Activated CD8-positive, alpha-beta memory T cell treated with anti-CD3 and anti-CD28 coated beads for 24 hours (primary cell): ENCODE measurements at places on chromosomes 16 and 17.

DNA sequence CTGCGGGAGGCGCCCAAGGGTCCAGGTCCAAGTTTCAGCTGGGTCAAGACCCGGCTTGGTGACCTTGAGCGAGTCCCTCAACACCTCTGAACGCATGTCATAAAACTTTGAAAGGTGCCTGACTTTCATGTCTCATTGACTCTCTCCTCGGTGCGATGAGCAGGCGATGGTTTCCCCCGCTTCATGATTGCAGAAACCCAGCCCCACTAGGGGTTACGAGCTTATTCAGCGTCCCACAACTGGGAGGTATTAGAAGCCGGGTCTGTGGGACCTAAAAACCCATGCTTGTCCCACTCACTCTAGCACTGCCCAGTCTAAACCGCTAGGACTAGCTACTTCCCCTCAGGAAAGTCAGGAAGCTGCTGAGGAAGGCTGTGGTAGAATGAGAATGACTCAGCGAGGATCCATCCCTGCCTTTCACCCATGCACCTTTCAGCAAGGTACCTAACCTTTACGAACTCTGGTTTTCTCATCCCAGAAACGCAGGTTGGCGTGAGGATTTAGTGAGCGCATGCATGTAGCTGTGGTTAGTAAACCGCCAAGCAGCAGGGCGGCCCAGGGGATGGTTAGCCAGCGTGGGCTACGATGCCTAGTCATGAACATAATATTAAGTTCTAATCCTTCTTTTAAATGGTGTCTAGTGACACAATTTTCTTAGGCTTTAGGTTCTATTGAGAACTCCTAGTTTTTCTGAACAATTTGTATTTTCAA is 26.2 kb upstream of the RFFL start:
- DNase-seq: no peak

- no peak for DNase-seq
These were observed 8.9 kb downstream of the SLC5A11 start for GRCh38 chr16:24854607-24855171.

DNA sequence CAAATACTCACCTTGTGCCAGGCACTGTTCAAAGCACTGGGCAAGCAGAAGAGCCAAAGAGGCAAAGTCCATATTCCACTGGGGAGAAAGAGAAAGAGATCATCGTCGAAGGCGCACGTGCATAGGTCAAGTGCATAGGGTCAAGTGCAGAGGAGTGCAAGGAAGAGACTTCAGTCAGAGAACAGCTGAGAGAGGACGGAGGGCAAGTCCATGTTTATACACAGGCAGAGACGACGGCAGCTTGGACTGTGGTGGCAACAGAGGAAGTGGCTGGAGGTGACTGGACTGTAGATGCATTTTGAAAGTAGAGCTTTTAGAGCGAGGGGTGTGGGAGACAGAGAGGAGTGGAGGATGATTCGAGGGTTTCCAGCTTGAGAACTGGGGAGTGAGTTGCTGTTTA is 74.7 kb upstream of the SDK2 start:
- DNase-seq: no peak

GRCh38 chr16:55703003-55704001 is 47.5 kb downstream of the SLC6A2 start:
- DNase-seq: no peak

DNA sequence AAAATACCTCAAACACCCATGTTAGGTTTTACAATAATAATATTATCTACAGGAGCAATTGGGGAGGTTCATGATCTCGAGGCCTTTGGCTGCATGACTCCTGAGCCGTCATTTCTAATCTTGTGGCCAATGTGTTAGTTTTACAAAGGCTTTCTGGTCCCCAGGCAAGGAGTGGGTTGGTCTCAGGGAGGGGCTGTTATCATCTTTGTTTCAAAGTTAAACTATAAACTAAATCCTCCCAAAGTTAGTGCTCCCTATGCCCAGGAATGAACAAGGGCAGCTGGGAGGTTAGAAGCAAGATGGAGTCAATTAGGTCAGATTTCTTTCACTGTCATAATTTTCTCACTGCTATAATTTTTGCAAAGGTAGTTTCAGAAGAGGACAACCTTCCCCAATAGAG is 9.1 kb upstream of the CCL5 start:
- DNase-seq: no peak

DNA sequence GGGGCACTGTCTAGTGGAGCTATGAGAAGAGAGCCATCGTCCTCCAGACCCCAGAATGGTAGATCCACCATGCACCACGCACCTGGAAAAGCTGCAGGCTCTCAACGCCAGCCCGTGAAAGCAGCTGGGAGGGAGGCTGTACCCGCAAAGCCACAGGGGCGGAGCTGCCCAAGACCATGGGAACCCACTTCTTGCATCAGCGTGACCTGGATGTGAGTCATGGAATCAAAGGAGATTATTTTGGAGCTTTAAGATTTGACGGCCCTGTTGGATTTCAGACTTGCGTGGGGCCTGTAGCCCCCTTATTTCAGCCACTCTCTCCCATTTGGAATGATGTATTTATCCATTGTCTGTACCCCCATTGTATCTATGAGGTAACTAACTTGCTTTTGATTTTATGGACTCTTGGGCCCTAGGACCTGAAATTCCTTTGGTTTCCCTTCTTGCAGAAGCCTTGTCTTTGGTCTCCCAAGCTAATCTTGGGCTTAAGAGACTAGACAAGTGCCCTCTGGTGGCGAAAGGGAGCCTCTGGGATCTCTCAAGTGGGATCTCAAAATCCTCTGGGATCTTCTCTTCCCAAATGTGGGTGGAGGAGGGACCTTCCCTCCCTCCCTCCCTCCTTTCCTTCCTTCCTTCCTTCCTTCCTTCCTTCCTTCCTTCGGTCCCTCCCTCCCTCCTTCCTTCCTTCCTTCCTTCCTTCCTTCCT is 58.2 kb upstream of the HAPSTR1 start:
- no peak for DNase-seq

DNA sequence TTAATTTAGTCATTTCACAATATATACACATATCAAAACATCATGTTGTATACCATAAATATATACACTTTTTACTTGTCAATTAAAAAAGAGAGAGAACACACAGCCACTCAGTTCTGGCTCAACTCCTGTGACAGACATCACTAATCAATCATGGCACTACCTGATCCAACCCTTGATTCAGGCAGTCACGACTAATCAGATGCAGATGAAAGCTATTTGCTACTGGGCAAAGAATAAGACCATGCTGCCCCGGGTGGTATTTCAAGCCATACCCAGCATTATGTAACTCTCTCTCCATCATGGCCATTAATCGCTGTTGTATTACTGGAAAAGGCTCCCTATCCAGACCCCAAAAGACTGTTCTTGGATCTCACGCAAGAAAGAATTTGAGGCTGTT is 345.7 kb downstream of the HAPSTR1 start:
- DNase-seq: no peak

- no peak for DNase-seq
These were observed 595.2 kb downstream of the TOX3 start for GRCh38 chr16:51951668-51952298.
